ENCODE measurements at places on chromosomes 16 and 17.

GRCh38 chr16:86670750-86671234 lies 92.4 kb downstream of the FOXL1 start:
- no peak for DNase-seq

DNA sequence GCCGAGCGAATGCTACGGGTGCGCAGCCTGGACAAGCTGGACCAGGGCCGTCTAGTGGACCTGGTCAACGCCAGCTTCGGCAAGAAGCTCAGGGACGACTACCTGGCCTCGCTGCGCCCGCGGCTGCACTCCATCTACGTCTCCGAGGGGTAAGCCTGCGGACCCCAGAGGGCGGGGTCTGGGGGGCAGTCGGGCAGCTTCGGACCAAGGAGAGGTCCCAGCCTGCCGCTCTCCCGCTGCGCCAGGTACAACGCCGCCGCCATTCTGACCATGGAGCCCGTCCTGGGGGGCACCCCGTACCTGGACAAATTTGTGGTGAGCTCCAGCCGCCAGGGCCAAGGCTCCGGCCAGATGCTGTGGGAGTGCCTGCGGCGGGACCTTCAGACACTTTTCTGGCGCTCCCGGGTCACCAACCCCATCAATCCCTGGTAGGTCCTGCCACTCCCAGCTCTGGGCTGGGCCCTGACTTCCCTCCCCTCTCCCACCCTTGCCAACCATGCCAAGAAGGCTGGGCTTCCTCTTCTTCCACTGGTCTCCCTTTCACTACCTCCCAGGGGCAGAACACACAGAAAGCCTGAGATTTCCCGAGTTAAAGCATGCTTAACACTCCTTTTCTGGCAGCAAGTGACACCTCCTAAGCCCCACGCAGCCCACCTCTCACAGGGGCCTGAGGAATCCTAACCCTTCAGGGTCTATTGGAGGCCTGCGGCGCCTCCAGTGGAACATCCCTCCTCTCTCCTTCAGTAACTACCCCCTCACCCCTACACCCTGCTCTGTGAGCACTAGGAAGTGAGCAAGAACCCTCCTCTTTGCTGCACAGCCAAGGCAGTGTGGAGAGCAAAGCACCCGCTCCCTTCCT lies 3.2 kb downstream of the NAGS start:
- no peak for DNase-seq

- no peak for DNase-seq
Measured at GRCh38 chr16:49491771-49492761, 118.5 kb downstream of the C16orf78 start.

DNA sequence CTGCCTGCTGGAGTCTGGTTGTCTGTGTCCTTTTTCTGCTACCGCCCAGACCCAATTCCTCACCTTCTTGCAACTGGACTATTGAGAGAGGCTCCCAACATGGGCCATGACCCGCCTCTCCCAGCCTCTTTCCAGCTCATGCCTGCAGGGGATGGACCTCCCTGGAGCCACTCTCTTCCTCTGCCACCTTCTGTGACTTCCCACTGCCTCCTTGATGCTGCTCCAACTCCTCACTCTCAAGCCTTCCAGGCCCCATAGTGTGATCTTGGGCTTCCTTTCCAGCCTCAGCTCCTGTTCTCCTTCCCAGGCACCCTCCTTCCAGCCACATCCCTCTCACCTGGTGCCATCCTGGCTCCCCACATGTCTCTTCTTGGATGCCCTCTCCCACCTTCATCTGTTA lies 11.1 kb downstream of the ZNF768 start:
- DNase-seq, result no peak

DNA sequence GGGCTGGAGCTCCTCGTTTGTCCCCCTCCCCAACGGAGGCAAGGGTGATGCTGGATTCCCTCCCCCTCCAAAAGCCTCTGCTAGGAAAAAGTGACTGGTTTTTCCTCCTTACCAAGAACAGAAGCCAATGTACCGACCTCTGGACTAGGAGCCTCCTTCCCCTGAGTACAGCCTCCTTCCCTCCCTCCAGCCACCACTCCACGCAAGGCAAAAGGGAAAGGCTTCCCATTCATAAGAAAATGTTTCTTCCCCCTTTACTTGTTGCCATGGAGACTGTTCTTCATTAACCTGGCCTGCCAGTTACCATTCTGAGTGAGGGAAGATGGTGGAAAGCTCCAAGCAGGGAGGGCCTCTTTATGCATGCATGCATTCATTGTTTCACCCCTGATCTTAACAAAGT lies 4.3 kb upstream of the PIMREG start:
- DNase-seq, result no peak

- no peak for DNase-seq
Measured at GRCh38 chr17:28811651-28812090, 30.9 kb downstream of the FAM222B start.

- DNase-seq, result no peak
Measured at GRCh38 chr17:48071654-48072053, 23.5 kb downstream of the NFE2L1 start.

DNA sequence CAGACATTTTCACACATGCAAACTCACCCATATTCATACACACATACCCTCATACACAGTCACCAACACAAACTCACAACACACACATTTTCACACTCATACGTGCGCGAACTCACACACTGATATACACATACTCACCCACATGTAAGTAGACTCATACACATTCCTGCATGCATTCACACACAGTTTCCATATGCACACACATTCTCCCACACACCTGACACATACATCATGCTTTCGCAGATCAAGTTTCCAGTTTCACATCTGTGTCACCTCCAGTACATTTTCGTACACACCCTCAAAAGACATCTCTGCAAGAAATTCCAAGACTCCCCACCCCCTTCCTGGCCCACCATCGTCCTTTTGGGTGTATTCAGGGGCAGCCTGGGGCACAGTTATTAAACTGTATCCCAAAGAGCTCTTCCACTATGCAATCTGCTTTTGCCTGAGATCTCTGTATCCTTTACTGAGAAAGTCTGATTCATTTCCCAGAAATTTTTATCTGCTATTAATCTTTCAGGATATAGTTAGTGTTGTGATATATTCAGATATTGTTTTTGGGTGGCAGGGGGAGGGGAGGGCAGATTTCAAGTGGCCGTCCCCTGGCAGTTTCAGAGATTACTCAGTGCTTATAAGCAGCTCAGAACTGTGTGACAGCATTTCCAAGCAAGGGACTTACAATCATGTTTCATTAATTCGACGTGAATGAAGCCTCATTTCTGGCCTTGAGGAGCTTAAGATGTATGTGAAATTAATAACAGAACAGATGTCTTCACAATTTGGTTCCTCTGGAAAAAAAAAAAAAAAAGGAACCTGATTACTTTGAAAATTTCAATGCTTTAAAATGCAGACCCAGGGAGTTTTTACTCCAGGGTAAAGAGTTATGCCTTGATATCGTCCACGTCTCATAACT lies 35.3 kb upstream of the MMP2 start:
- no peak for DNase-seq

- DNase-seq, result no peak
Measured at GRCh38 chr16:86501989-86502855, 8.1 kb upstream of the FOXF1 start.

DNA sequence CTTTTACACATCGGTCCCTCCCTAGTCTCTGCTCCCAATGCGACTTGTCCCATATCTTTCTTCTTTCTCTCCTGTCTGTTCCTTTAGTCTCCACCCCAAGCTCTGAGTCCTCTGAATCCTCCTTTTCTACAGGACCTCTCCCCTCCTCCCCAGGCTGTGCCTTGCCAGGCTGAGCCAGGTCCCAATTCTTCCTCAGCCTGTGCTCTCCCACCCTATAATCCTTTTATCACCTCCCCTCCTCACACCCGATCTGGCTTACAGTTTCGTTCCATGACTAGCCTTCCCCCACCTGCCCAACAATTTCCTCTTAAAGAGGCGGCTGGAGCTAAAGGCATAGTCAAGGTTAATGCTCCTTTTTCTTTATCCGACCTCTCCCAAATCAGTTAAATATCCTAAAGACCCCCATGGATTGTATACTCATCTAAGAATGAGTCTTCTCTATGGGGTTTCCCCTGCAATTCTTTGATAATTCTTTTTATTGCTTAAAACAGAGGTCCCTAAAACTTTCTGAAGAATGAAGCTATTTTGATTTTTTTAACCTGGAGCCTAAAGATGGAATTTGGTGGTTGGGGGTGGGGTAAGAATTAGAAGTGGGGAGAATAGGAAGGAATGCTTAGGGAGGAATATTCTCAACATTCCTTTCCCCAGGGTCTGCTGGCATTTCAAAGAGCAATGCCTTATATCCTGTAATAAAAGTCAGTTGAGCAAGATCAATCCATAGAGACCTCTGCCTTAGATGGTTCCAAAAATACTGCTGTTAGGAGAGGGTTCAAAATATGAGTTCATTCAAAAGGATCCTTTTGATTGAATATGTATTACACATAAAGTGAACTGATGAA lies 102.8 kb downstream of the MYO1D start:
- DNase-seq, result no peak

- no peak for DNase-seq
Measured at GRCh38 chr17:28189667-28190066, 129.3 kb upstream of the TMEM97 start.

DNA sequence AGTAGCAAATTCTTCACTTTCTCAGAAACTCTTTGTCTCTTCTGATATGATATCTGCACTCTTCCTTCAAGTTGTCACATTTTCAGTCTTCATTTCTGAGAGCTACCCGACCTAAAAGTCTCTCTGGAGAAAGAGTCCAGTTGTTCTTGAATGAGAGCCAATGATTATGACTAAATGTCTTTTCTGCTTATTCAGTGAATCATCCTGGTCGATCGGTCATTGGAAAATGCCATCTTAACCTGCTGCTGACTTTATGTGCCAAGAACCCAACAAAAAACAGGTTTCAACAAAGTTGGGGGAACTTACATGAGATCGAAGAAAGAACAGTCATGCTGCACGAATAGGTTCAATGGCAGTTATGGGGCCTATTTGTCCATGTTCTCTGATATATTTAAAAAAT lies 15.9 kb downstream of the SOX9 start:
- no peak for DNase-seq

- peak; percentile 59 for DNase-seq
Measured at GRCh38 chr17:81926451-81927151, 934 bp downstream of the MAFG start.

DNA sequence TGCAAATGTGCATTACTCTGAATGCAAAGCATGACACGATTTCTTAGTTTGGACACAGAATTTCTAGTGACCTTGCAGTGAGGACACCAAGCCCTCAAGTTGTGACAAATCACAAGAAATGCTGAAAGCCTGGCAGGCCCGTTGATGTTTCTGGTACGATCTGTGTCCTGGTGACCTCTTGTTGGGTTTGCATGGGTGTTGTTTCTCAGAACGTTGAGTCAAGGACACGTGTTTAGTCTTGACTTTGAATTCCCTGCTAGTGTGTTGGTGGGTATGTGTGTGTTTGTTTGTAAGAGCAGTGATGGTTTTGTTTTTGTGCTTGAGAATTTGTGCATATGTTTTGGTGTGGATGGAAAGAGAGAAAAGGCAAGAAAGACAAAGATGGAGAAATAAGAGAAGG lies 37.8 kb upstream of the MAF start:
- DNase-seq, result no peak

- no peak for DNase-seq
Measured at GRCh38 chr16:51133183-51133582, 17.9 kb downstream of the SALL1 start.

DNA sequence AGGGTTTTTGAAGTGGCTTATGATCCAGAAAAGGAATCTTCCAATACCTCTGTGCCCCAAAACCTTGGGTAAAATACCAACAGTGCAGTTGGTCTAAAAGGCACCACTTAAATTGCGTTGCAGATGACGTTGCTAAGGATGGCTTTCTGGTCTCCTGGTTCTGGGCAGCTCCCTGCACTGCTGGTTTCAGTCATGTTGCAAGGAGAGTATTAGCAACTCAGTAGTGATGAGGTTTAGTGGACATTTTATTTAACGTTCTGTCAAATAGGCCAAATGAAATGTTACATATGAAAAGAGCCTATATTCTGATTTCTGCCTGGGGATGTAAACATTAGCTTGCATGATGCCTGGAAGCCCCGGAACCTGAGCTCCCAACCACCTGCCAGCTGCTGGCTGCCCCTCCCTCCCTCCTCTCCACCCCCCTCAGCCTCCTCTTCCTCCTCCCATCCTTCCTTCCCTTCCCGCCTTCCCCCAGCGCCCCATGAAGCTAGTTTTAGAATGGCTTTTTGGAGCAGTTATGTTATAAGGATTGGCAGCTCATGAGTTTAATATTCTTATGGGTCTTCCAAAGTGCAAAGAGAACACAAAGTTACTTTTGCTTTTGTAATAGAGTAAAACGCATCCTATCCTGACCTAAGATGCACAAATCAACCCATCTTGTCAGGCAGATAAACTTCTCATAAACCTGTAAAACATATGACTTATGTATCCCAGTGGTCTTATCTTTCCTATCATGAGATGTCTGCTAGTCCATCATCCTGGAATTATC lies 20.7 kb downstream of the CD7 start:
- DNase-seq, result no peak

DNA sequence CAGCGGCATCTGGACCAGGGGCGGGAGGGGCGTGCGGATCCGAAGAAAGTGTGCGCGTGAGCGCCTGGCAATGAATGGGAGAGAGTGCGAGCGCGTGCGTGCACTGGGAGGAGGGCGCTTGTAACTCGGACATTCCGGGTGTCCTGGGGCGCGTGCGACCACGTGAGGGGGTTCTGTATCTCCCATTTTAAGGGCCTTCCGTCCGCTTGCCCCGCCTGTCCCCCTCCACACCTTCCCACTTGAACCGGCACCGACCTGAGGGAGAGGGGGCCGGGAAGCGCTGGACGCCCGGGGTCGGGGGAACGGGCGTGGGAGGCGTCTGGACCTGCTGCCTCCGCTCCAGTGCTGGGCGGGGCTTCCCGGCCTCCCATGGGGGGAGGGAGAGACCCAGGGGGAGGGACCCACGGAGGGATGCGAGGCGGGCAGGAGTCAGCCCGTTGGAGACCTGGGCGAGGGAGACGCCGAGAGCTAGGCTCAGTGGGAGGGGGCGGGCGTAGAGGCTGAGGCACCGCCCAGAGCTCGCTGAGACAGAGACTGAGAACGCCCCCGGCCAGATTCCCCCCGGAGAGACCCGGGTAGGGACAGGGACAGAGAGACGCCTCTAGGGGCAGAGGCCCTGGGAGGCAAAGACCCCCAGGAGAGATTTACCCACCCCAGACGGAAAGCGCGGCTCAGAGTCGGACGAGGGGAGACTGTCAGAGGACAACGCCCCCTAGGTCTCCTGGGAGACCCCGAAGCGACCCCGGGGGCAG lies at the start of gene KREMEN2:
TSS of gene KREMEN2 (plus strand) at position 553 of the 752 bp plus-strand sequence. CDS start 246 bp downstream, outside the sequence.
- peak; percentile 88 for DNase-seq

DNA sequence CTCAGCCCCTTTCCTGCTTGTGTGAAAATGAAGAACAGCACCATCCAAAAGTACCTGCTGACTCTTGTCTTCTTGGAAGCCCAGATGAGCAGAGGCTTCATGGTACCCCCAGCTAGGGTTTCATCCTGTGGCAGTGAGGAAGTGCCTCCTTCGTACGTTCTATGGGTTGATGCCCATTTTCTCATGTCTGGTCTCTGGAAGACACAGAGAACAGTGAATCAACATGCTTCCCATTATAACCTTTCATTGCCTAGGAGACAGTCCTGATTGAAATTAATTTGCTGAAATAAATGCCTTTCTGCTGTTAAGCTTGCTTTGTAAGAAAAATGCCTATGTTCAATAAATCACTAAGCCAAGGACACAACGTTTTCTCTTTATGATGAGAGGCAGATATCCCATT lies 36.5 kb downstream of the RCVRN start:
- DNase-seq, result no peak
